Astrocyte of the spinal cord (primary cell): ENCODE measurements at places on chromosomes 5 and 9.

DNA sequence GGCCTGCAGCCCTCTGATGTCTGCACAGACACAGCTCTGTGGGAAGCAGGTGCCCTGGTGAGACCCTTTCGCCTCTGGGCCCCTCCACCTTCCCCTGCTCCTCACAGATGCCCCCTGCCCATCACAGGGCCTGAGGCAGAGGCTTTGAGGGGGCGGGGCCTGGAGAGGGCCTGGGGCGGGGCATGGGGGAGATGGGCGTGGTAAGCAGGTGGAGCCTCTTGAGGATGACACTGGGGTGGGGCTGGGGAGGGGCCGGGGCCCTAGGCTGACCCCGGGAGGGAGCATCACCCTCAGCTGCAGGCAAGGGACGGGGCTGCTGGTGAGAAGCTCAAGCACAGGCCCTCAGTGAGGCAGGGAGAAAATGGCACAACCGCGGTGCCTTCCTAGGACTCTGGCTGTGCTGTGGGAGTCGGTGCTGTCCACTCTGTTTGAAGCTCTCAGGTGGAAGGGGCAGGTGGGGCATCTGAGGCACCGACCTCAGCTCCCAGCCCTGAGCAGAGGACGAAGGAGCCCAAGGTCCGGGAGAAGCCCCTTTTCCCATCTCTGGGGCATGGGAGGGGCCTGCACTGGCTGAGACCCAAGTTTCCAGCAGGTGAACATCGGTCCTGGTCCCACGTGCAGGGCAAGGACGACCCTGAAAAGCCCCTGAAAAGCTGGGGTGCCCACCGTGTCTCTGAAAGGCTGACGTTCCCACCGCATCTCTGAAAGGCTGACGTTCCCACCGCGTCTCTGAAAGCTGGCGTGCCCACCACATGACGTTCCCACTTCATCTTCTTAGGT lies 17.5 kb upstream of the SLC9A3 start:
- no peak for DNase-seq

DNA sequence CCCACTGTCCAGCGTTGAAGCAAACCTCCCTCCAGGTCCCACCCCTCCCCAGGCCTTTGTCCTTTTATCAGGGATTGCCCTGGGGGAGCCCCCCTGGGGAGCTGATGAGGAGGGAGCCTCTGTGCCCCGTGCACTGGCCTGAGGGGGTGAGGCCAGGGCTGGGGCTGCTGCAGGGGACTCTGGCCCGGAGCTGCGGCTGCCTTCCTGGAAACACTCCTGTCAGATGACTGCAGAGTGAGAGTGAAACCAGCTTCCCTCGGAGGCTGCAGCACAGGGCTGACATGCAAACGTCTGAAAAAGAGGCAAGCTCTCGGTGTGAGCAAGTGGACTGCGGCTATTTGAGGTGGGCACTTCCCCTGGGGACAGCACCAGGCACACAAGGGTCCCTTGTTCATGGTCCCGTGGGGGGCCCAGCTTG lies 4.6 kb upstream of the TRAF2 start:
- DNase-seq: no peak

DNA sequence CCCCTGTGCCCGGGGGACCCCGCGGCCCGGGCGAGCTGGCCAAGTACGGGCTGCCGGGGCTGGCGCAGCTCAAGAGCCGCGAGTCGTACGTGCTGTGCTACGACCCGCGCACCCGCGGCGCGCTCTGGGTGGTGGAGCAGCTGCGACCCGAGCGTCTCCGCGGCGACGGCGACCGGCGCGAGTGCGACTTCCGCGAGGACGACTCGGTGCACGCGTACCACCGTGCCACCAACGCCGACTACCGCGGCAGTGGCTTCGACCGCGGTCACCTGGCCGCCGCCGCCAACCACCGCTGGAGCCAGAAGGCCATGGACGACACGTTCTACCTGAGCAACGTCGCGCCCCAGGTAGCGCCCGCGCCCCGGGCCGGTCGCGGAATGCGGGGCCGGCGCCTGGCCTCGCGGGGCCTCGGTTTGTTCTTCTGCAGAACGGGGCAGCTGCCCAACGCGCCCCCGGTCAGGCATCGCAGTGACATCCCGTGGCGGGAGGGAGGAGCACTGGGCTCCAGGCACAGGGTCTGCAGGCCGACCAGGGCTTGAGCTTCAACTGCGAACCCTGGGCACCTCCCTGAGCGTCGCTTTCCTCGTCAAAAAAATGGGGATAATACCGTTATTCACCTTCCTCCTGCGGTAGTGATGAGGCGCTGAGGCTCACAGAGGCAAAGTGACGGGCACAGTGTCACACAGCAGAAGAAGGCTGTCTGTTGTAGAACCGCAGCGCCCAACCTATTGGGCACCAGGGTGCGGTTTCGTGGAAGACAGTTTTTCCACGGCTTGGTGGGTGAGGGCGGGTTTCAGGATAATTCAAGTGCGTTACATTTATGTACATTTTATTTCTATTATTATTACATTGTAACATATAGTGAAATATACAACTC lies 777 bp downstream of the ENDOG start:
- DNase-seq: no peak

DNA sequence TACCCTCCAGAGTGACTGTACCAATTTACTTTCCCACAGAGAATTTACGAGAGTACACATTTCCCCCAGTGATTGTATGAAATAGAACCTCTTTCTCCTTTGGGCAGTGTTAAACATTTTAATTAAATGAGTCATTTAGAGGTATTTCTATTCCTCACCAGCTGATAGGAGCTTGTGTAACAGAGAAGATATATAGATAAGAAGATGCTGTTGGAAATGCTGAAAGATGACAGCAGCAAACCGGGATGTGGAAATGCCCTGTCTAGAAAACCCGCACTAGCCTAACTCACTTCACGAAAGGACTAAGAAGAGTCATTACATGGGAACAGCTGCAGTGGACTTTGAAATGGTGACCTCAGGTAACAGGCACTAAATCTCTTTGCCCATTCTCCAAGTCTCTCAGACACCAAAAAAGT lies 68.3 kb downstream of the LPAR1 start:
- peak; percentile 53 for DNase-seq

DNA sequence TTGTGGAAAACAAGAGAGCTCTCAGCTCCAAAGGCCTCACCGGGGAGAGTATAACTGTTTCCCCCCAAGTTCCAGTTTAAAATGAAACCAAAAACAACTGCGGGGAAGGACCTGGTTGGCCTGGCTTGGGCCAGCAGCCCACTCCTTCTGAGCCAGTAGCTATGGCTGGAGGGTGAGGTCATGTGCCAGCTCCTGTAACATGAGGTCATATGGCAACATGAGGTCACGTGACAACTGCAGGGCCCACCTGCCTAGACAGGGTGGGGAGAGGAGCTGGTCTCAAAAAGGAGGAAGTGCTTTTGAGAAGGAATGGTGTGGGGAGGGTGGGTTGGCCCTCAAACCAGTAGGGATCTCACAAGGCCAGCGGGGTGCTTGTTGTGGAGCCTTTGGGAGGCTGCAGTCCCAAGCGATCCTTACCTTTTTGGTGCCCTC lies 29.3 kb upstream of the CRB2 start:
- peak; percentile 8 for DNase-seq

DNA sequence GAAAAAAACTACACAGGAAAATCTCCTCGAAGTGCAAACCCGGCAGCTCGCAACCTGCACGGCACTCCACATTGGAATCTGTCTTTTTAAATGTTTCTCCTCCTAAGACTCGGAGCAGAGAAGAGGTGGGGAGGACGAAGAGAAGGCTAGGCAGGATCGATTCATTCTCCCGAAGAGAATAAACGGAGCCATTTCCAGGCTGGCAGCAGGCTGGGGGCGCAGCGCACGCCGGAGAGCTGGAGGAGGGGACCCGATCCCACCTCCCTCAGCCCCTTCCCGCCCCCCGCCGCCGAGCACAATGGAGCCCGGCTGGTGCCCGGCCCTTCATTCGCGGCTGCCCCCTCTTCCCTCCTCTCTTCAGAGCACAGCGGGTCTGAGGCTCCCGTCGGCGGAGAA lies 628 bp downstream of the HOMER1 start:
- no peak for DNase-seq

- DNase-seq: peak; percentile 25
Observed at GRCh38 chr5:116557669-116558271, 16.9 kb downstream of the SEMA6A start.

DNA sequence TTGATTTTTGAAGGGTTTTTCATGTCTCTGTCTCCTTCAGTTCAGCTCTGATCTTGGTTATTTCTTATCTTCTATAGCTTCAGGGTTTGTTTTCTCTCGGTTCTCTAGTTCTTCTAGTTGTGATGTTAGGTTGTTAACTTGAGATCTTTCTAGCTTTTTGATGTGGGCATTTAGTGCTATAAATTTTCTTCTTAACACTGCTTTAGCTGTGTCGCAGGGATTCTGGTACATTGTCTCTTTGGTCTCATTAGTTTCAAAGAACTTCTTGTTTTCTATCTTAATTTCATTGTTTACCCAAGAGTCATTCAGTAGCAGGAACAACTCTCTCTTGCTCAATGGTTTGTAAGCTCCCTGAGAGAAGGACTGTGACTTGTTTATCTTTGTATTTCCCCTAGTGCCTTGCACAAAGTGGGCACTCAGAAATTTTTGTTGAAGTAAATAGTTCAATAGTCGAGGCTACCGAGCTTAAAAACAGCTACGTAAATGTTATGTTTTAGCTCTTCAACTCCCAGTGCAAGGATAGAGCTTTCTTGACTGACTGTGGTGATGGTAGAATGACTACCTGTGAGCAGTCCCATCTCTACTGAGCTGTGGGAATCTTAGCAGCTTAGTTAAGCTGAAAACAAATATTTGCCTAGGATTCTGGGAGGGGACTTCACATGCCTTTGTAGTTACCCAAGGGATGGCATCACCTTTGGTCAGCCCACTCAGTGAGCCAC lies 225.8 kb upstream of the ELL2 start:
- DNase-seq: no peak
